ENCODE measurements at places on chromosomes 4 and X.

DNA sequence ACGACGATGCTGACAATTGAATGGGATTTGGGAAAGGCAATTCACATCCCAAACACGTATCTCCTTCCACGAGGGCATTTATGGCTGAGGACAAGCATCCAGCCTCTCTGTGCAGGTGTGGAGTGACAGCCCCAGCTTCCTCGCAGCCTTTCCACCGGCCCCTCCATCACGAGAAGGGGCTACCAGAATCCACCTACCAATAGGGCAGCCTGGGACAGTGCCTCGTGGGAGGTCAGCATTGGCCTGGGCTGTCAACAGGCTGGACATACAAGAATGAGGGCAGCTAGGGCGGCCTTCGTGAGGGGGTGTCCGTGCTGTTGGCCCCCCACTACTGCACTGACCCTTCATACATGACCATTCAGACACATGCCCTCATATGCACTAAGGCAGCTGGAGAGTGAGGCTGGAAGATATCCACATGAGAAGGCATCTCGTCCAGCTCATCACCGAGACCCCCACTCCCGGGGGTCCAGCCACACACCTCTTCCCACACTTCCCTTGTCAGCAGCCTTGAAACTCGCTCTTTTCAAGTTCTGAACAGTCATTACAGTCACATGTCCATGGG is 81.0 kb upstream of the ADRA2C start:
- no peak for DNase-seq

DNA sequence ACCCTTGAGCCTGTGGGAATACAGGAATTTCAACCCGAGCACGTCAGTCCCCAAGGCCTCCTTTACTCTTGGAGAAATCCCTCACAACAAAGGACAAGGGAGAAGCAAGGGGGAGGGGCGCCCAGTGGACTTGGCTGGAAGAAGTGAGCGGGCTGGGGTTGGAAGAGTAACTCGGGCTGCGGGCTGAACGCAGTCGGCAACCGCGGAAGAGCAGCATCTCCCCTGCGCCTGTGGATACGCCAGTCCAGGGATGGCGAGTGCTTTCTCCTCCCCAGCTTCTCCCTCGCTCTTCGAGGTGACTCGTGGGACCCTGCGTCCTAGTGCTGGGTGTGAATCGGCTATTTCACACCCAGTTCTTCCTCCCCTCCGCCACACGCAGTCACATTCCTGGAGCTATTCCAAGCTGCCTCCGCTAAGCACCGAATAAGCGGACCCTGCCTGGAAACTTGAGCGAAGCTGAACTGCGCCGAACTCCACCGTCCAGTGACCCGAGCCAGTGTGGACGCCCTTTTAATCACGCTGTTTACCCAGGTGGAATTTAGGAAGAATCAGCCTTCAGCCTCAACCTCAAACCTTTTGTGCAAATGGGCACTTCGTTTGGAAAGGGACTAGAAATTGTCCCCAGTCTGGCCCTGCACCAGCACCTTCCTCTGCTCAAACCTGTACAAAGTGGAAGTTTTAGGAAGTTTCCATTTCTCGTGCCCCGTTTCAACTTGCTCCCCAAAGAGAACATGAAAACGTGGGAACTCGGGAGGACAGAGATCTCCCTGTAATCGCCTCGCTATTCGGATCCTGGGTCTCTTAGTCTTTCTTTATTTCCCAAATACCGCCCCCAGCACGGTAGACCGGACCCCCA is 64.3 kb upstream of the WDR17 start:
- DNase-seq = peak; percentile 14

DNA sequence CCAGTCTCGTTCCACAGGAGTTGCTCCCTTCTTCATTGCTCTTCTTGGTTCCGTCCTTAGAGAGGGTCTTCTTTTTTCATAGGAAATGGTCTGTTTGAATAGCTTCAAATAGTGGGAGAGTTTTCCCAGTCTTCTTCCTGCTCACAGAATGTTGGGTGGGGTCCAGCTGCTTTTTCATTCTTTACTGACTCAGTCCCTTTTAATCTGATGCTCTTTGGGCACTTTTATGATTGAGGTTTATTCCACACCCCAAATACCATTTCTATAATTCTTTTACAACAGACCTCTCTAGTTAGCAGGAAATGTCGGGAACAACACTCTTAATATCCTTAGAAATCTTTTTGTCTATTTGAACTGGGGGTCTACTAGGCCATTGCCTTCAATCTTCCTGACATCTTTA is 239.5 kb downstream of the PRDM5 start:
- DNase-seq = no peak

DNA sequence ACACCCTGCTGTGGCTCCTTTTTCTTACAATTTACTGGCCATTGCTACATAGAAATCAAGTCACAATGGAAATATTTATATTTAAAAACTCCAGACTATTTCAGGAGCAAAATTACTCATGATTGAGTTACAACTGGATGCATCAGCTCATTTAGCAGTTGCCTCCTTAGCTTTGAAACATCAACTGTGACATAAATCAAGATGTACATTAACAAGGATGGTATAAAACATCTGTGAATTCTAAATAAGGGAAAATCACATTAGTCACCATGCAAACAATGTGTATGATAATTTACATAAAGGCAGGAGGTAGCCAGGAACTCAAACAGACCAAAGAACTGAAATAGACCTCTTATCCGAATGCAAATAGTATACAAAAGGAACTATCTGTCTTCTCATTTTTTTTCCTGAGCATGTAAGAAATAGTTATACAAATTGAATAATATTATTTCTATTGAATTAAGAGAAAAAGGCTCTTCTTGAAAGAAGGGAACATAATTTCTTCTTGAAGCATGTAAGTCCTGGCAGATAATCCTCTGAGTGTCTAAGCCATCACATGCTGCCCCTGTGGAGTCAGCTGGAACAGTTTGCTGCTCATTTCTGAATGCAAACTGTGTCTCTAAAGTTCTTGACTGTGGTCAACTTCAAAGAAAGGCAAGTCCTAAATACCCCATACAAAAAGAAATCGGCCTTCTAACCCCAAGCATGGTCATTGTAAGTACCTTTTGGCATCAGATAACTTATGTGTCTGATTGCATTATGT is 151.2 kb downstream of the NAA11 start:
- DNase-seq = no peak

DNA sequence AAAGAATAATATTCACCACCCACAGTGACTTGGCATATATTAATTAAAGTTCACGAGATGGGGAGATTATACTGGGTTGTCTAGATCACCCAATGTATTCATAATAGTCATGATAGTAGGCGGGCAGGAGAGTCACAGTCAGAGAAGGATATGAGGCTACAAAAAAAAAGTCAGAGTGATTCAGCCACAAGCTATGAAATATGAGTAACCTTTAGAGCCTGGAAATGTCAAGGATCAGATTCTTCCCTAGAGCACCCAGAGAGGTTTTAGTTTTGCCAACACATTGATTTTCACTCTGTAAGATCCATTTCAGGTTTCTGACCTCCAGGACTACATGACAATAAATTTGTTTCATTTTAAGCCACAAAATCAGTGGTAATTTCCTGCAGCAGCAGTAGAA is 501.9 kb downstream of the GABRG1 start:
- peak; percentile 33 for DNase-seq
